ENCODE measurements at places on chromosomes 7 and 10.
A peak's percentile ranks its signal among the peaks of the same experiment; 100 is the strongest.

DNA sequence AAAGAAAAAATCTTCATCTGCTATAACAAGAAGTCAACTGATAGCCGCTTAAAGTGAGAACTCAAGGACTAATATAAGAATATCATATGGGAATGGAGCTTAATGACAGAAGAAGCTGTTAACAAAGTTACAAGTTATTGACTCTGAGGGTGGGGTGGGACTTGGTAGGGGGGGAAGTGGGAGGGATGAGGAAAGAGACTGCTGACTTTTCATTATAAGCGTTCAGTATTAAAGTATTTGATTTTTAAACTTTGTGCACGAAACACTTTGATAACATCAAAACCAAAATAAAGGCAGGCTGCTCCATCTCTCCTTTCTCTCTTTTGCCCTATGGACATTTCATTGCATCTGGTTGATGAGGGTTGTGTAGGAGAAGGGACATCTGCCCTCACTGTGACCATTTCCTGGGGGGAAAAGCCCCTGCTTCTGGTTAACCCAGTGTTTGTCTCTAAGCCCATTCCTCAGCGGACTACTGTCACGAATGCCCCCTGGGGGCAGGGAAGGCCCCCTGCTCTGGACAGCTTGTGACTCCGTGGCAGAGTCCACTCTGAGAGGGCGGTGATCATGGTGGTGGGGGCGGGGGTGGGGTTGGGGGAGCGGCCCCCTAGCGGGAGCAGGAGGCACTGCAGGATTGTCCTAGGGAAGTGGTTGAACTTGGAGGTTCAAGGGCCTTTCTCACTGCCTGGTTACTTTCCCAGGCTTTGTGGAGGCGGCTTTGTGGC lies 17.4 kb downstream of the SLC13A4 start:
- no peak for DNase-seq

GRCh38 chr10:133264461-133264860 lies 12.2 kb downstream of the ADAM8 start:
- no peak for DNase-seq

- peak; percentile 81 for DNase-seq
Observed at GRCh38 chr10:103960103-103960502, 6.8 kb upstream of the SLK start.

GRCh38 chr10:86730227-86730626 lies 26.2 kb upstream of the BMPR1A start:
- DNase-seq, result peak; percentile 57

DNA sequence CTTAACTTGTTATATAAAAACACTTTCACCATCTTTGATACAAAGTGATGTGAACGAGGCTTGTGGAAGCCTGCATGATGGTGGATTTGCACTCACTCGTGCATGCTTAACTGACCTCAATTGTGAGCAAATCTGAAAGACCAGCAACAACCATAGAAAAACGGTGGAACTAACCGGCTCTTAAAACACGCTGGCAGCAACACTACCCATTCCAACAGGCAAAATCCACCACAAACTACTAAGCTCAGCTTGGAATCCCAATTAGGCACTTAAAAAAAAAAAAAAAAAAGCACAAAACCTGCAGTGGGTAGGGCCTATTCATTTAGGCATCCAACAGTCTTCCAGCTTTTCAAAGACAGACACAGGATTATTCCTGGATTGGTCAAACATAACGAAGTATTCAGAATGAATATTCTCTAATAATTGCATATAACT lies 1.8 kb downstream of the GDI2 start:
- DNase-seq, result peak; percentile 56

DNA sequence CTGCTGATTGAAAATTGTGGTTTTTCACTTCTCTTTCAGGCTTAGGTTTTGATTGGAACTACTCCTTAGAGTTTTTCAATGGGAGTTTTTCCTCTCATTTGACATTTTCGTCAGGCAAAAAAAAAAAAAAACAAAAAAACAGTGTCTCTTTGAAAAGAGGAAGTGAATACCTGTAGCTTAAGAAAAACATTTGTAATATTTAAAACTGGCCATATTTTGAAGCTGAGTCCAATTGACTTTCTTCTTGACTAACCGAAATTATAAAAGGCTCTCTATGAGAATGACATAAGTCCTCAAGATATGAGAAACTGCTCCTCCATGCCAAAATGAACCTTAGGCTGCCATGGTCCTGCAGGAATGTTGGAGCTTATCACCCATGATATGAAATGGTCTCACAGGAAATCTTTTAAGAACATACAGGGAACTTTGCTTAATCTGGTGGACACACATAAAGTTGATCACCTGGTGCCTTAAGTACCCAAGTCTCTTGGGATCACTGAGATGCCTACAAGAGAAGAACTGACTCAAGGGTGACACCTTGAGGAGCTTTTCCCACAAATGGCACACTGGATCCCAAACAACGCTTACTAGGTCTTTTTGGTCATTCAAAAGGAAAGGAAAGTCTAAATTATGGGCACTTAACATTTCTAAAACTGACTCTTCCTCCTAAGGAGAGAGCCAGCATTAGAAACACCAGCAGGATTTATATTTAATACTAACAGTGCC lies 263.4 kb downstream of the CDC14C start:
- no peak for DNase-seq

- DNase-seq, result no peak
Observed at GRCh38 chr7:115009139-115009538, 87.2 kb downstream of the MDFIC start.

- DNase-seq, result no peak
Observed at GRCh38 chr7:21565614-21566013, 22.8 kb downstream of the DNAH11 start.

GRCh38 chr7:149865437-149865836 lies 8.3 kb upstream of the ATP6V0E2 start:
- peak; percentile 62 for DNase-seq

DNA sequence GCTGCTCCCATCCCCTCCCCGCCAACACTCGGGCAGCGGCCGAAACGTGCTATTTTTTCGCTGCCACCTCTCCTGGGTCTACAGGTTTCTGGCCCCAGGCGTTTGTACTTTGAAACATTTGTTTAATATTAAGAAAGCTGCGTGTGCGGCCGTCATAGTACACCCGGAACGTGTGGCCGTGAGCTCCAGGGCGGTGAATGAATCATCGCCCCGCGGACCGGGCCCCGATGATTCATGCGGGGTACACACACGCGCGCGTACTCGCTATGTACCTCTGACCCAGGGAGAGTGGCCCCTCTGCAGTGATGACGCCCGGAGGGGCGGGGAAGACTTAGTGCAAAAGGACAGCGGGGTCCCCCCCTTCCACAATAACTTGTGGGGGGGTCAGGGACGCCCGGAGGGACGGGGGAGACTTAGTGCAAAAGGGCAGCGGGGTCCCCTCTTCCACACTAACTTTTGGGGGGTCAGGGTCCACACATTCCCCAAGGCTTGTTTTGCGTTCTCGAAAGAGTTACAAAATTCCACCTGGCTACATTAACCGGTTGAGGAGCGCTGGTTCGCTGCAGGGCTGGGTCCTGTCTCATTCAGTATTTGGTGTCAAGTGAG lies 56.5 kb upstream of the PCGF5 start:
- DNase-seq, result peak; percentile 68

- peak; percentile 89 for DNase-seq
Observed at GRCh38 chr10:130179640-130180039, 43.4 kb downstream of the GLRX3 start.

GRCh38 chr10:107546986-107547385 lies 382.5 kb upstream of the SORCS1 start:
- no peak for DNase-seq

GRCh38 chr10:128814782-128815181 lies 652.3 kb upstream of the MGMT start:
- no peak for DNase-seq

DNA sequence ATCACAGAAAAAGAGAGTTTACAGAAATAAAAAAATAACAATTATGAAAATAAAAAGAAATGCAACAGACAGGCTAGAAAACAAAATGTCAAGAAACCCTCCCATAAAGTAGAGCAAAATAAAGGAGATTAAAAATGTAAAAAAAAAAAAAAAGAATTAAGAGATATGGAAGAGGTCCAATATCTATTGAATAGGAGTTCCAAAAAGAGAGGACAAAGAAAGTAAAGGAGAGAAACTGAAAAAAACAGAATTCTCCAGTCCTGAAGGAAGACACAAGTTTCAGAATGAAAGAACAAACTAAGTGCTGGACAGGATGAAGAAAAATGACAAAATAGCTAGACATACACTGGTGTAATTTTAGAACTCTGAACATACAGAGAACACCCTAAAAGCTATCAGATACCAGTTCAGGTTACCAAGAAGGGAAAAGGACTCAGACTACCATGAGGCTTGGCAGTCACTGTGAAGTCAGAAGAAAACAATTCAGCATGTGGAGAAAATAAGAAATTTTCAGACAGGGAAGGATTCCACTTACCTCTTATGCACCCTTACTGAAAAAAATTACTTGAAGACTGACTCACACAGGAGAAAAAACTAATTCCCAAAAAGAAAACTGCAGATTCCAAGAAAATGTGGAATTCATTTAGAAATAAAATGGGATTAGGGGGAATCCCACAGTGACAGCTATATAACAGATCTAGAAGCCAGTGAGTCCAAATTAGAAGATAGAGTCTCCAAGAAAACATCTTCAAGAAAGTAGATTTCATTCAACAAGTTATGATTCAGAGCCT lies 40.4 kb upstream of the ABLIM1 start:
- DNase-seq, result no peak

DNA sequence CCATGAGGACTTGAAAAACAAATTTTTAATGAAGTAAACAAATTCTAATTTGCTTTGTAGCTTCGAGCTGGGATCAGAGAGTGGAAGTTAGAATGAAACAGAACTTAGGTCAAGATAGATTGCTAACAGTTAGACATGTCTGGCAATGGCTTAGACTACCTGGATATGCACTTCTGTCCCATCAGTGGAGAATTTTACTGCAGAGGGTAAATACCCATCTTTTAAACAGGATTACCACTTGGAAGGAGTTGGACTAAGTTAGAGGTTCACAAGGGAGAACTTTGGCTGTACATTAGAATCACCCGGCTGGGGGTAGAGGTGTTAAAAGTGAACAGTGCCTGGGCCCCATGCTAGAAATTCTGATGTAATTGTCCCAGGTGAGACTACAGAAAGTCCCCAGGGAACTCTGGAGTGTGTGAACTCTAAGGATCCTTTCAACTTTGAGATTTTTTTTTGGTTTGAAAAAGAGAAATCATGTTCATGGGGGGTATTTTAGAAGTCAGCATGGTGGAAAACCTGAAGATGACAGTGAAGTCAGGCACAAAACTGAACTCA lies 35.5 kb downstream of the ENTPD1 start:
- no peak for DNase-seq

GRCh38 chr10:3493621-3494020 lies 291.4 kb downstream of the KLF6 start:
- peak; percentile 22 for DNase-seq

- DNase-seq, result no peak
Observed at GRCh38 chr10:31372439-31372838, 53.4 kb downstream of the ZEB1 start.

DNA sequence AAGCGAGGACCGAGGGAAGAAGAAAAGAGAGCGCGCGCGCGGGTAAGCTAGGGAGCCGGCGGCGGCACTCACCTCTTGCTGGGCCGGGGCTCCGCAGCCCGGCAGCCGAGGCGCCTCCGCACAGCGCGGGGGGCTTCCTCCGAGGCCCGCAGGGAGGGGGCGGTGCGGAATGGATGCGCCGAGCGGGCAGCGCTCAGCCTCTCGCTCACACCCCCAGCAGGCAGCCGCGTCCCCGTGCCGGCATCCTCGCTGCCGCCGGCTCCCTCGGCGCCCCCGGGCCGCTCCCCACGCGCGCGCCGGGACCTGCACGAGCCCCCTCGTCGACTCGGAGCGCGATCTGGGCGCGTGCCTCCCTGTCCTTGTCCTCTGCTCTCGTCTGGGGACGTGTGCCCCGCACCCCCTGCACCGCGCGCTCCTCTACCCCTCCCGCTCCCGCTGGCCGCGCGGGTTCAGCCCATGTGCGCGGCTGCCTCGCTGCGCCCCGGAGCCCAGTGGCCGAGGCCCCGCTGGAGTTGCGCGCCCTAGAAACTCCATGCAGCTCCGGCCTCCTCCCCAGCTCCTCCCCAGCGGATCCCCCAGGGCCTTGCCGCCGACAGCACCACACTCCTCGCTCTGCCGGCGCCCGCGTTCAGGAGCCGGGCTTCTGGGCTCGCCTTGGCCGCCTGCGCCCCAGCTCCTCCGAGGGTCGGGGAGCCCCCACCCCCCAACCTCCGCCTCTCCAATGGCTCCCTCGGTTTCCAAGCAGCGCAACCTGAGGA lies 75.3 kb downstream of the CALN1 start:
- DNase-seq, result no peak

DNA sequence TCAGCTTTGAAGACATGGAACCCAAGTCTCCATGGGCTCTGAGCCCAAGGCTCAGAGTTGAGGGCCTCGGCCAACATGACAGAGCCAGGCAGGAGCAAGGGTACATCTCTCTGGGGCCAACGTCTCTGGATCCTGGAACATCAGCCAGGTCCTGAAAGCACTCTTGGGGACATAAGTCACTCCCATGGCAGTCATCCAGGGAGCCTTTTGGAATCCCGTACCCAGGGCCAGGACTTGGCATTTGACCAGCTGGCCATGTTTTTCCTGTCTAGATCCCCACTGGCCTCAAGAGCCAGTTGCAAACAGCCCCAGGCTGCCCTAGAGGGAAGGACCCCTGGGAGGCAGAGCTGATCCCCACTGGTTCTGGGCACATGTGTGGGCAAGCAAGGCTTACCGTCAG lies 4.3 kb upstream of the CXCL12 start:
- DNase-seq, result no peak

DNA sequence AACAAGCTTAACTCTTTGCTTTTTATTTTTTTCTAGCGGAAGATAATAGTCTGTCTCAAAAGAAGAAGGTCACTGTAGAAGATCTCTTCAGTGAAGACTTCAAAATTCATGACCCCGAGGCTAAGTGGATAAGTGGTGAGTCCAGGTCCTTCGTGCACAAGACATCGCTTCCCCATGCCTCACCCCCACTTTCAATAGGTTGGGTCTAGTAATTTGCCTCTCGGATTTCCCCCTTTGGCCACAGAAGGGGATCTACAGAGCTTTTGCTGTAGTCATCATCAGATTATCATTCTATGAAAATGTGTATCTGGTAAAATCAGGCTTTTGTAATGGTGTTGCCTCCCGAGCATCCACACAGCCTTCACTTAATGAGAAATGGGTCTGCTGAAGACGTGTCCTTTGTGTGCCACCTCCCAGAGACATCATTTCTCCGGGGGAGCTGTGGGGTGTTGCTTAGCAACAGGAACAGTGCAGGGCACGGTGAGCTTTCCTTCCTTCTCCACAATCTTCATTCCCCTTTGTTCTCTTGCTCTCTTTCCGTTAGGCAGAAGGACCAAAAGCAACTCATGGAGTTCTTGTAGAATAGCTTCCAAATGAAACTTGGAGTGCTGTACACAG lies 422.8 kb downstream of the DPP6 start:
- DNase-seq, result no peak

GRCh38 chr10:43922335-43923280 lies 273.9 kb upstream of the ZNF32 start:
- no peak for DNase-seq

DNA sequence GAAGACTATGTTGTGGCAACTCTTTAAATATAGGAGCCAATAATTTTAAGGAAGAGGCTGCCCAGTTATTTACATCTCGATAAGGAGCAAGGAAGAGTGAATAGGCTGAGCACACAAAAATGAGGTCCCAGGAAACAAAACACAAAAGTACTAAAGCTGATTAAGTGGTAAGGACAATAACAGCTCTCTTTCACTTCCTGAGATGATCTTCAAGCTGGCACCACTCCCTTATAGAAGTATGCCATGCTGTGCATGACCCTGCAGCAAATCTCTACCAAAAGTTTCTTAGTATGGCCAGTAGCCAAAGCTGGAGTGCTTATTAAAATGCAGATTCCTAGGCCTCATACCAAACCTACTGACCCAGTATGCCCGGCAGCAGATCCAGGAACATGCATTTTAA lies 39.7 kb downstream of the CADPS2 start:
- DNase-seq, result no peak

- no peak for DNase-seq
Observed at GRCh38 chr10:78763651-78764395, 304.9 kb upstream of the ZMIZ1 start.
